ENCODE measurements at places on chromosomes 16 and 17. TPM values are rescaled to one million over a fixed set of nuclear protein-coding genes. Genes with fewer than 3 reads are reported as not detected.
A peak's percentile ranks its signal among the peaks of the same experiment; 100 is the strongest.

Gene KRTAP4-9
- not detected for total RNA-seq

DNA sequence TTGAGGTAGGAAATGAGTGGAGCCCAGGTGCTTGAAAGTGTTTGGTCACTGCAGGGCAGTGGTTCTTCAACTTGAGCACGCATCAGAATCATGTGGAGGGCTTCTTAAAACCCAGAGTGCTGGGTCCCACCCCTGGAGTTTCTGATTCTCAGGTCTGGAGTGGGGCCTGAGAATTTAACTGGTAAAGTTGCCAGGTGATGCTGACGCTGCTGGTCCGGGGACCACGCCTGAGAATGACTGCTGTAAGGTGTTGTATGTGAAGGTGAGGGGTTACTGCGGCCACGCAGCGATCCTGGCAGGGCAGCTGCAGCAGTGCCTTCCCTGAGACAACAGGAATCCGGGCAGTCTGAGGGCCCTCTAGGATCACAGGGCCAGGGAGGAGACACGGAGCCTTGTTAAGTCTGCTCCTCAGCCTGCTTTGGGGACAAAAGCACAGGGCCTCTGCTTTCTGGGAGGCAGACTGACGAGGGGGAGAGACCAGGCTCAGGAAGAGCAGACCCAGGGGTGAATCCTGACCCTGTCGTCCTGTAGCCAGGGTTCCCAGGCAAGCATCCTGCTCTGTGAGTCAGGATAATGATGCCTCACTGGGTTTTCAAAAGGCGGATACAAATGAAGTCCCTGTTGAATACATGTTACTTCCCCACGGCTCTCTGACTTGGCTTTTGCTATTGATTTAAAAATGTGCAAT lies 16.2 kb downstream of the CCDC42 start:
- no peak for DNase-seq

- DNase-seq = peak; percentile 59
Measured at GRCh38 chr17:57035971-57036481, 49.0 kb upstream of the AKAP1 start.

DNA sequence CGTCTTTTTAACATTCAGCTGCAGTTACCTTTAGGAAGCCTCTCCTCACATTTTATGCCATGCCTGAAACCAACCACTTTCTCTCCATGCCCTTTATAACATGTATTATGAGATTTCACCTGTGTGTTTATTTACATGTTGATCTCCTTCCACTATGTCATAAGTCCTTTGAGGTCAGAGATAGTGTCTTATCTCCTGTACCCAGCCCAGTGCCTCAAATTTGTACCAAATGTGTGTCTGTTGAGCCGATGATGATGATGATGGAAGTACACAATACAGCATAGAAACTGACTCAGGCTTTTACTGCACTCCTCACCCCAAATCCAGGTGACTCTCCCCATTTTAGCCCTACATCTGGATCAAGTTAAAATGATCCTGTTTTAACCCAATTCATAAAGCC lies 179.5 kb upstream of the CACNG5 start:
- no peak for DNase-seq

DNA sequence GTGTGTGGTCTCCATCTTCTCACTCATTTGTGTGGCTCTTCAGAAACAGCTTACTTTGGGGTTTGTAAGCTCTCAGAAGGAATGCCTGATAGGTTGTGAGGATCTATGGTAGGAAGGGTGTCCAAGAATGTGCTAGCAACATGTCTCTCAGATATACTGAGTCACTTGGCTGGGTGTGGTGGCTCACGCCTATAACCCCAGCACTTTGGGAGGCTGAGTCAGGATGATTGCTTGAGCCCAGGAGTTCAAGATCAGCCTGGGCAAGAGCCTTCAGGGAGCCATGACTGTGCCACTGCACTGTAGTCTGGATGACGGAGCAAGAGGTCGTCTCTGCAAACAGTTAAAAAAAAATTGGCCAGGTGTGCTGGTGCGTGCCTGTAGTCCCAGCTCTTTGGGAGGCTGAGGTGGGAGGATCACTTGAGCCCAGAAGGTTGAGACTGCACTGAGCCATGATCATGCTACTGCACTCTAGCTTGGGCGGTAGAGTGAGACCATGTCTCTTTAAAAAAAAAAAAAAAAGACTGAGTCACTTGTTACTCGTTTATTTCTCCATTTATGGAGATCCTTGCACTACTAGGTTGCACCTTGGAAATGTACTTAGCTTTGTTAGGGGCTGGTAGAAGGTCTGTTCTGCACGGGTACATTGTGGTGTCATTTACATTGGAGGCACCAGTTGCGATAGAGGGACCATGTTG lies 232.0 kb downstream of the SNX29 start:
- no peak for DNase-seq

DNA sequence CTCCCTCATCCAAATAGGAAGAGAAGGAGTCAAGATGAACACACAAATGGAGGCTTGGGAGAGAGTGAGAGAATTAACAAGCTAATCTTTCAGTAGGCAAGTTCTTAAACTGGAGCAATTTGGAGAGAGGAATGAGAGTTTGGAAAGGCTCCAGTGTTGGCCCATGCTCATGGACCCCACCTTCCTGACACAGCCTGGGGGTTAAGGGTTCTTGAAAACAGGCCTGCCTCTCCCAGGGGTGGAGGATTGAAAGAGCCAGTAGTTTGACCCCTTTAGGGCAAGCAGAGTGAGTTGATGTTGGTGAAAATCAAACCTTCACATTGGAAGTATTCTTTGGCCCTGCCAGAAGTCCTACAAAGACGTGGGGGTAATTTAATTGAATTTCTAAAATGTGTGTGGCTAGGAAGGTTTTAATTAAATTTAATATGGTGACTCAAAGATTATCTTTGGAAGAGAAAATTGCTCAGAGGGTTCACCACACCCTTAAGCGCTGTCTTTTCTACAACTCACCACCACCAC lies 5.8 kb downstream of the HOXB3 start:
- no peak for DNase-seq

- no peak for DNase-seq
Measured at GRCh38 chr16:86994651-86995171, 322.5 kb downstream of the C16orf95 start.

Data from HT-29 (cell line).